ENCODE measurements at places on chromosomes 6 and 20. TPM values are rescaled to one million over a fixed set of nuclear protein-coding genes. Genes with fewer than 3 reads are reported as not detected.

Gene SMIM28
- total RNA-seq = not detected

Gene BFSP1
- total RNA-seq = 4.8 TPM

DNA sequence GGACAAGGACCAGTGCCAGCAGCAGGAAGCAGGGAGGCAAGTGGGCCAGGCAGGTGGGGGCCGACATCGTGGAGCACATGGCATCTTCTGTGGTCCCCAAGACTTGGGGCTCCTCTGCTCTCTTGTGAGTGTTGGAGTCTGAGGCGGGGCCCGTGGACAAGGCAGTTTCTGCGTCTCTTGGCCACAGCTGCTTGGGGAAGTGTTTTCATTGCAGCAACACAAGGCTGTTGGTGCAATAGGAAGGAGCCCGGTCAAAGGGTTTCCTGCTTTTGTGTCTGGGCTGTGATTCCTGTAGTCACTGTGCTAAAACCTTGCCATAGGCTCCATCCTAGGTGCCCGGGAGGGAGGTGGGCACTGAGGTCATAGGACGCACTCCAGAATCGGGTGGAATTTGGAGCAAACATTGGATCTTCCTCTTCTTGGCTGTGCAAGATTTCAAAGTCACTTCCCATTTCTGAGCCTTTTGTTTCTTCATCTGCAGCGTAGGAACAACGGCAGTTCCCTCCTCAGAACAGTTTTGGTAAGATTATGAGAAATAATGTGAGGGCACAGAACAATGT, at the start of gene SIRPB2:
TSS of gene SIRPB2 (minus strand) at position 140 of the 560 bp plus-strand sequence. CDS start at position 79, 61 bp downstream.
- DNase-seq = no peak

DNA sequence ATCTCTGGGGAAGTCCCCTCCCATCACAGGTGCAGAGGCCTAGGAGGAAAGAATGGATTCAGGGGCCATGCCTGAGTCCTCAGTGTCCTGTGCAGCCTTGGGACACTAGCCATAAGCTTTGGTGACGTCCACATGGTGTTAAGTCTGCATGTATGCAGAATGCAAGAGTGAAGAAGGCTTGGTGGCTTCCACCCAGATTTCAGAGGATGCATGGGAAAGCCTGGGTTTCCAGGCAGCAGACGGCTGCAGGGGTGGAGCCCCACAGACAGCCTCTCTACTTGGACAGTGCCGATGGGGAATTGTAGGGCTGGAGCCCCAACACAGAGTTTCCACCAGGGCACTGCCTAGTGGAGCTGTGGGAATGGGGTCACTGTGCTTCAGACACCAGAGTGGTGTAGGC, 117.1 kb upstream of the NRN1 start:
- DNase-seq = no peak

DNA sequence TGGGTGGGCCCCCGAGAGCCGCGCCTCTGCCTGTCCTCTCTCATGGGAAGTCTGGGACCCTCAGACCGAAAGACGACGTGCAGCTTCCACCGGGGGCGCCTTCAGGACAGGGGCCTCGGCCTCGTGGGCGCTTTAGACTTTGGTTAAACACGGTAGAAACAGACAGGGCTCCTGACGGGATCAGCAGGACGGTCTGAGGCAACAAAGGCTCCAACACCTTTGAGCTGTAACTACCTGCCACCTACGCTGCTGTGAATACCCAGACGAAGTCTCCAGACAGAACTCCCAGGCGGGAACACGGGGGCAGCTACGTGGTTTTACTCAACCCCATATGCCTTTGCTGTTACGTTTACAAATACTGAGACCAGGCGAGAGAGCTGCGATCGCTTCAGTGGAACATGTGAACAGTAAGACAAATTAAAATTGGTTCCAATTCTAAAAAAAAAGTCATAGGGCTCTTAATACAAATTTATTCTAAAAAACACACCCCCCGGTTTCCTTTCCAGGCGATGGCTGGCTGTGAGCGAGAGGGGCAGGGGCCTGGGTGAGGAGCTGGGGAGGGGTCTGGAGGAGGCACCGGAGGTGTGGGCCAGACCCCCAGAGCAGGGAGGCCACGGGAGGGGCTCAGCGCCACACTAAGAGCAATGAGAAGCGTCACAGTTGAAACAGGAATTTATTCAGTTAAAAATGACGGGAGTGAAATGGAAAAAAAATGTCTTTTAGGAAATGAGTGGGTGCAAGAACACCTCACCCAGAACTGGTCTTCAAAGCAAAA, 453.2 kb downstream of the QKI start:
- DNase-seq = no peak
